Activated CD4-positive, alpha-beta T cell treated with anti-CD3 and anti-CD28 coated beads, Interleukin-10, Interleukin-2, amounts not matched to agents 100 ng/mL and 50 ng/mL, durations not matched to agents 16 hours and 8 hours (primary cell): ENCODE measurements at places on chromosomes 1 and 21.

GRCh38 chr1:95168761-95169351, 51.7 kb downstream of the TLCD4 start:
- no peak for DNase-seq

DNA sequence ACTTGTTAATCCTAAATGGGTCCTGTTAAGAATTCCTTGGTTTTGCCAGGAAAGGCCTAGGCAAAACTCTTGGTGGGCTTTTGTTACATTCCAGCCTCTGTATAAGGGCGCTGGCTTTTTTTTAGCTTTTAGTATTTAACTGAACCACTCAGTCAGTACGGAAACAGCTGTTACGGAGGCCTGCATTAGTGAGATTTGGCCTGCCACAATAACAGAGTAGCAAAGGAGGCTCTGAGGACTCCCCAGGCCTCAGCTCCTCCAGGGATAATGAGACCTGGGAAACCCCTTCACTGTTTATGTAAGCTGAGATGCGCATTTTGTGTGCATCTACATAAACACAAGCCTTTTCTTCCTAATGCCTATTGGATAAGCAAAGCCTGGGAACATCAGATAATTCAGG, 210.2 kb downstream of the APP start:
- no peak for DNase-seq

GRCh38 chr1:10969267-10969970, 43.0 kb upstream of the TARDBP start:
- DNase-seq, result no peak

GRCh38 chr1:144551107-144551542, 41.6 kb upstream of the PPIAL4F start:
- DNase-seq, result no peak

DNA sequence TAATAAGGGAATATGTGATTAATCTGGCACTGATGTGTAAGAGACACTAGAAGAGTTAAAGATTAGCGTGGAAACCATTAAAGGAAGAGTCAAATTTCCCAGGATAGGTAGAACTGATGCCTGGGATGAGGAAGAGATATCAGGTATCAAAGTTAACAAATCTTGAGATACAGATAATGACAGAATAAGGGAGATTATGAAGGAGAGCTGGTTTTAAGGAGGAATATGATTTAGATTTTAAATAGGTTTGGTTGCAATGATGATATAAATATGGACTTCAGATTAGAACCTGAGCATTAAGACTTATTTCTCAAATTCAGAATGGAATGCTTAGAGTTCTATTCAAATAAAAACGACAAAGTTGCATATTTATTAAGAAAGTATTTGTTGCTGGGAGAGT, 26.2 kb downstream of the MAGI3 start:
- no peak for DNase-seq

- no peak for DNase-seq
Observed at GRCh38 chr1:246413430-246413829, 93.6 kb downstream of the SMYD3 start.
